ENCODE measurements at places on chromosomes 2 and 18.

- DNase-seq: peak; percentile 72
Observed at GRCh38 chr2:227033471-227034148, 130.4 kb downstream of the COL4A4 start.

DNA sequence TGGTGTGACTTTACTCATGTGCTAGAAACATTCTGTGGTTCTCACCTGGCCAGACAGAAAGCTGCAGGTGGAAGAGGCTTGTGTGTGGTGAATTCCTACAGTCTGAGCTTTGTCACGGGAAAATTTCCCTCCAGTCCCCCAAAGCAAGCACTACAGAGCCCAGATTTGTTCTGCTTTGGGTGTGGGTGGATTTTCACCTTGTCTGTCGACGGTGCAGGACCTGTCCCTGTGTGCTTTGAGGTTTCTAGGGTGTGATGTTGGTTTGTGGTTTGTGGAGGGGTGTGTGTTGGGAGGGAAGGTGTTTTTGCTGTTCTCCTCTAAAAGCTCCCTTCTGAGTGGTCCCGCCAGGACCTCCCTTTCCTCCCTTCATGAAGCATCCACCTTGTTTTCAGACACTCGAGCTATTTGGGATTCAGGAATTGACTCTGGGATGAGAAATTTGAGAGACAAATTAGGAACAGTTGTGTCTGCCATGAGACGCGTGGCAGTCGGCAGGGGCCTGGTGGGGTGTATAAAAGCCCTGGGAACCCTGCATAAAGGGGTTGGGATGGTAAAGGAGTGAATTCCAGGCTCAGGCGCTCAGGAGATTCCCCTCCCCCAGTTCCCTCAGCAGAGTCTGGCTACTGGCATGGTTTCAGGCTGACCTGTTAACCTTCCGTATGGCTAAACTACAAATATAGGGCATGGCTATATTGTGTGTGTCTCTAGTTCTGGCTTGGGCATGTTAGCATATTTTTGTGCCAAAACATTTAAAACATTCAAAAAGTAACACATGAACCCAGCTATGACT is 65.5 kb downstream of the DGKD start:
- DNase-seq: no peak

DNA sequence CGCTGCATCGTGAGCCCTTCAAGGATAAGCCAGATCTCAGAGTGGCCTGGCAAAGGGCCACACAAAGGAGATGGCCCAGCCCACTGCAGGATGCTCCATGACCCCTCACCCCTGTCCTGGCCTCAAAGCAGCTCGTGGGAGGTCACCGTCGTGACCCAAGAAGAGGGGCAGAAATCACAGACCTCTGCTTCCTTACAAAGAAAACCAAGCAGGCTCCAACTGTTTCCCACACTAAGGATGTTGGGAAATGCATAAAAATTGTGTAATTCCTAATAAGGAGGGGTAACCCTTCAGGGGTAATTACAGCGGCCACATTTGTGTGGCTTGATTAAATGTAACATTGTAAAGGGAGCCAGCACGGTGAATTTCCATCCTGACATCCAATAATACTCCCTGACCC is 102.3 kb downstream of the BOD1L2 start:
- DNase-seq: no peak

- DNase-seq: no peak
Observed at GRCh38 chr18:76573325-76574025, 78.4 kb upstream of the ZNF516 start.

GRCh38 chr2:150109028-150109427 is 378.4 kb downstream of the RND3 start:
- no peak for DNase-seq

DNA sequence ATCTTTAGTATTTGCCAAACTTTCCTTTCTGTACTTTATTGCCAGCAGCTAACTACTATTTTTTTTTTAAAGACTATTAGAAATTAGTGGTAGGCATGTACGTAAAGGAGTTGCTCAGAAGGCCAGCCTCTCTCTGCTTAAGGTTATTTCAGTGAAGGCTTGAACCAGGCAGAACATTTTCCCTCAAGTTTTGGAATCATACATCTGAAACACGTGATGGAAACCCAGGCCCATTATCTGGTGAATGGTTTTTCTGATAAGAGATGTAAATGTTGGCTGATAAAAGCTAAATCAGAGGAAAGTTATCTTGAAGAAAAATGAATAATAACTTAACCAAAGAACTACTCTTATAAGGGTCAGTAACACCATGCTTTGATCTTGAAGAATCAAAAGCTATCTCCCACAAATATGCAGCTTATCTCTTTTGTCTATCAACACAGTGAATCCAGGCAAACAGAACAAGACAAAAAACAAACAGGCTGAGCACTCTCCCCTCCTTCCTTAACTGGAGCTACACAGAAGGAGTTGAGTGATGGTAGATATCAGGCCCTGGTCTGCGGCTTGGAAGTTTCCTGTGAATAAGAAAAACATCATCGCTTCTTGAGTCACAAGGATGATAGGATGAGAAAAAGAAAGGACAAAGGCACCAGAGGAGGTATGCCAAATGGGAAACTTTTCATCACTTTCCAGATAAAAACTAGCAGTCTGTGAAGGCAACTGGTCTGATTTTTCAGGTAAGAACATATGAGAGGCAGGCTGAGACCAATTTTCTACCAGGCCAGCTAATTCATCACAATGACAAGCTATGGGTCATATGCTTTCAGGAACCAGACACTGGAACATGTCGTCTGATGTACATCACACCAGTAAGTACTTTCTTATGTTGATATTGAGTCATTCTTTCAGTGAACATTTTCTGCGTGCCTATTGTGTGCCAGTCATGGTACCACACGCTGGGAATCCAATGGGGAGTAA is 88.4 kb upstream of the STK17B start:
- DNase-seq: no peak

GRCh38 chr2:27152102-27152795 is 3.4 kb downstream of the TCF23 start:
- DNase-seq: no peak

DNA sequence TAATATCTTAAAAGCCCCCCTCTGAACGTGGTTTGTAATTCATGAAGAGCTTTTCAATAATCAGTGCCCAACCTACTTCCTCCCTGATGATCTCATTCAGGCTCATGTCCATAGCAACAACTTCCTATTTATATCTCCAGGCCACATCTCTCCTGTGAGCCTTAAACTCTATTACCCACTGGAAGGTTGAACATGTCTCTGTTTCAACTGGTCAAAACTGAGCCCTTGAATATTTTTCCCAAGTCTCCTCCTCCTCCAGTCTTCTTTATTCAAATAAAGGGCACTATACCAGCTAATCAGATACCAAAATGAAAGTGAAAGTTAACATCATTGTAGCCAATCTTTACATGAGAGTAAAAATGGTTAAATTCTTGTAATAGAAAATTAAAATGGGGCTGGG is 63.7 kb upstream of the ITGA4 start:
- DNase-seq: no peak

- no peak for DNase-seq
Observed at GRCh38 chr18:76855594-76855993, 33.2 kb downstream of the ZNF236 start.

- DNase-seq: no peak
Observed at GRCh38 chr2:168457190-168457895, 1.3 kb downstream of the CERS6 start.

DNA sequence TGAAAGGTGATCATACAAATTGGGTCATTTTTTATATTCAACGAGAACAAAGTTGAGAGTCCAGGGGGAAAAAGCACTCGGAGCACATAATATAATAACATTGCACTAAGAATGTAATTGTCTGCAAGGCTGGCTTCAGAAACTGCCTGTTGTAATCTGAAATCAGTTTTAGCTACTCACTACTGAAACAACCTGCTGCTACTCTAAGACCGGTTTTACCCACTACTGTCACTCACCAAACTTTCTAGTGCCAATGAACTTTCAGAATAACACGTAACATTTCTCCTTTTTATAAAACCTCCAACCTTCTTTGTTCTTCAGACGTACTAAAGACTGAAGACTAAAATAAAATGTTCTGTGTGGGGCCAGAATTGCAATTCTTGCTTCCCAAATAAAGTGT is 11.5 kb upstream of the CYB5A start:
- no peak for DNase-seq

- DNase-seq: no peak
Observed at GRCh38 chr2:162212366-162212765, 30.9 kb downstream of the FAP start.

DNA sequence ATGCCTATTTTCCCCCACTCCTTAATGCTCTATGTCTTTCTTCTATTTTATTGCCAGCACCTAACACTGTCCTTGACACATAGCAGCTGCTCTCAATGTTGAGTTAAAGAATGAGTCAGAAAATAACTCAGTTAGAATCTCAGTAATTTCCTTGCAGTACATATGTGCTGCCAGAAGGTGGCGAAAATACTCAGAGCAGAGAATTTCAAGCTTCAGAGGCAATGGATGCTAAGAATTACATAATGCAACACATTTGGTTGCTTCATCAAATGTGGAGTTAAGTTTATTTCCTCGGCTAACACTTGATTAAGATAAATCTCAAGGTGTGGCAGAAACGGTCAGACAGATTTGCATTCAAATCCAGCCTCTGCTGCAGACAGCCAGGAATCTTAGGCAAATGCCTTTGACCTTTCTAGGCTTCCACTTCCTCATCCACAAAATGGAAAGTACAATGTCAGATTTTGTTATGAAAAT is 105.6 kb downstream of the VSNL1 start:
- peak; percentile 72 for DNase-seq

GRCh38 chr2:202034249-202035088 is 814 bp downstream of the FZD7 start:
- DNase-seq: peak; percentile 16

DNA sequence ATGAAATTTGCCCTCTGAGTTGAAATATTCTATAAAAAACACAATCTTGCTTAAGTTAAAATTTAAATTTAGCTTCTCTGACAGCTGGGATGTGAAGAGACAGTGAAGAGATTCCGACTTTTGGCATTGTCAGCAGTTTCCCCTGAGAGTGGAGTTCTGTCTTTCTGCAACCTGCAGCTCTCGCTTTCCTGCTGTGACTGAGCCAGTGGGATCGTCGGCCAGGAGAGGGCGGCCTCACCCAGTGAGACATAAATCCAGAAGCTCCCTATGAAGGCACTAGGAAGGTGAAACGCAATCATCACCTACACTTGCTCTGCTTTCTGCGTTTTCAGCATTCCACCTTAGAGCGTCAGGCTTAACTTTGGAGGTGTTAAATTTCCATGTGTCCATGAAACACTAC is 75.4 kb upstream of the HNMT start:
- DNase-seq: peak; percentile 18

GRCh38 chr18:31578126-31578525 is 13.6 kb upstream of the TTR start:
- DNase-seq: no peak

GRCh38 chr2:905091-905832 is 45.4 kb upstream of the SNTG2 start:
- no peak for DNase-seq

DNA sequence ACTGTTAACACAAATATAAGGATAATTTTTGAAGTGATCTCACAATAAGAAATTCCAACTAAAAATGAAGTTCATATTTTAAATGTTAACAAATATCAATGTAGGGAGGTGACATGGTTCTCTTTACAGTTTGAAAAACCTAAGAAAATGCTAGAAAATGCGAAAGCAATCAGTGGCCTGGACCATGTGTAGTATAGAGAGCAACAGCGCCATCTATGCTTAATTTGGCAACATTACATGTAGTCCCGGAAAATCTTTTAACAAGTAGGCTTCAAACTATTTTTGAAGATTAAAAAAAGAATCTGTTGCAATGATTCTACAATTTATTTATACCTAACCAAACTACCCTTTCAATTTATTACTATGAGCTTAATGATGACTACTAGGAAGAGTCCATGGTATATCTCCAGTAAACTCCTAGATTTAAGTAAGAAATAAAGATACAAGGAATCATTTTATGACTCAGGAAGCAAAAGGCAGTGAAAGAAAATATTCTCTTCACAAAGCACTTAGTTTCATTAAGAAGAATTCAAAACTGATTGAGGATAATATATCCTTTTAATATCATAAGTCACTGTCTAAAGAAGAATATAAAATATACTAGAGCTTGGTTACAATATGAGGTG is 33.3 kb downstream of the NDUFA10 start:
- DNase-seq: no peak

DNA sequence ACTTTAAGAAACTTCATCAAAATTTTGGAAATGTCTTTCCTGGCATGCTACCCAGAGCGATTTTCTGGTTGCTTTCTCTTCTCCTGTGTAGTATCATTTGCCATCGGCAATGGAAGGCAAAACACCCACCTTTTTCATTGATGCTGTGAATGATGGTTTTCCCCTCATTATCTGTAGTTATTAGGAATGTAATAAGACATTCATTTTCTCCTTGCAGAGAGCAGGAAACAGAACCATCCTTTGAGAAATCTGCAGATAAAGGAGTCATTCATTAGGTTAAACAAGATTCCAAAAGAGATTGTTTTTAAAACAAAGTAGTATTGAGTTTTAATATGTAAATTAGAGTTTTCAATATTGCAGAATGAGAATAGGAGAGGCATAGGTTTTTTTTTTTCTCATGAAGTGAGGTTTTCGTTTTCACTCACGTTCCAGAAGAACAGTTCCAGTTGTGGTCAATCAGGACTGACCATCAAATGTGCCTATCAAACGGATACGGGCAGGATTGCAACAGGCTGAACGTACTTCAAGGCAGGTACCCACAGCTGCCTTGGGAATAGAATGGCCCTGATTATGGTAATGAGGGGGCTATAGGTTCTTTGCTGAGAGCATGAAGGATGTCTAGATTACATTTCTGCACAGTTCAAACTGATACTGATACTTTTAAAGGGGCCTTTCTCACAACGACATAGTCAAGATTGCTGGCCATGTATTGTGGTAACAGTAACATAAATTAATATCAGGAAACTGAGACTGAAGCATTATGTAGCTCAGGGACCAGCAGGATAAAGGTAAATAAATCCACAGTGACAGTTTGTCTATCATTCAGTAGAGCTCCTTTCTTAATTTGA is 49.8 kb upstream of the PLA2R1 start:
- no peak for DNase-seq

GRCh38 chr2:56287508-56287907 is 103.7 kb downstream of the CCDC85A start:
- DNase-seq: no peak

DNA sequence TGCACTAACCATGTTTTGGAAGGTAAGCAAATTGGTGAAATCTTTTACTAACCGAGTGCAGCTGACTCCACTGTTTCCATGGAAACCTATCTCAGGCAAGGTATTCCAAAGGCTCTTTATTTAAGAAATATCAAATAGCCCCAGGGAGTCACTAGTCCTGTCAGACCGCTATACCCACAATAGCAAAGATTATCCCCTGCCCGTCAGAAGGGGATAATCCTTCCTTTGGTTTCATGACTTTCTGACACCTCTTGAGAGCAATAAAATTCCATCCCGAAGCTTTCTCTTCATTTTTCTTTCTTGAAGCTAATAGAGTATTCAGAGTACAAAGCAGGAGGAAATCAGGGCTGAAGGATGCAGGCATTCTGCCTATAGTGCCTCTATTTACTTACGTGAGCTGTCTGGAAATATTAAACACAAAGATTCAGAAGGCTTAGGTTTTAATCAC is 34.7 kb upstream of the MAP2 start:
- no peak for DNase-seq

DNA sequence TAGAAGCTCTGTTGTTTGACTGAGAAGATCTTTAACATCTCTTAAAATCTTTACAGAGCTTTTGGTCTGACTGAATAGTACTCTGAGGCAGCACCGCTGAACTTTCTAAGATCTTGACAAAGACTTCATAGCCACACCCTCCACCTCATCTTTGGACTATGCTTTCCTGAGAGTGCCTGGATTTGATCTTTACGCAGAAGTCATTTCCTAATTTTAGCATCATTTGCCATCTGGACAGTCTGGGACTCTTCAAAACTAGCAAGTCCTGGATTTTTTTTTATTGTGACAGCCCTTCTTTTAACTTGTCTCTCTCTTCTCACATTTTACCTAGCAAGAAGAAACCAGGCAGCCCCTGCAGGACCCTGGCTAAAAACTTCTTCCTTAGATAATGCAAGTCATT is 188.8 kb downstream of the CTIF start:
- no peak for DNase-seq

All from pancreas (tissue), 10 donors.